AML-193 (cell line): ENCODE measurements at places on chromosomes 3 and 15.

- no peak for DNase-seq
Measured at GRCh38 chr3:154901278-154901677, 178.8 kb upstream of the MME start.

- DNase-seq, result no peak
Measured at GRCh38 chr3:58287354-58287753, 18.7 kb upstream of the RPP14 start.

GRCh38 chr3:55501905-55502304, 14.8 kb upstream of the WNT5A start:
- no peak for DNase-seq

GRCh38 chr3:98769448-98769847, 6.3 kb downstream of the ST3GAL6 start:
- peak; percentile 56 for DNase-seq

DNA sequence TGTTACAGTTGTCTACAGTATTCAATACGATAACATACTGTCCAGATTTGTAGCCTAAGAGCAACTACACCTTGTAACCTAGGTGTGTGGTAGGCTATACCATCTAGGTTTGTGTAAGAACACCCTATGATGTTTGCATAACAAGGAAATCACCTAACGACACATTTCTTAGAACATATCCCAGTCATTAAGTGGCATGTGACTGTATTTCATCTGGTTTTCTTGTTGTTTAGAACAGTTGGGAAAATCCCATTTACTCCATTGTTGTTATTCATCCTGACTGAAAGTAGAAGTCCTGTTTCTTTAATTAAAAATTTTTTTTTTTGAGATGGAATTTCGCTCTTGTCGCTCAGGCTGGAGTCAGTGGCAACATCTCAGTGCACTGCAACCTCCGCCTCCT, 31.3 kb downstream of the LRRC28 start:
- no peak for DNase-seq

DNA sequence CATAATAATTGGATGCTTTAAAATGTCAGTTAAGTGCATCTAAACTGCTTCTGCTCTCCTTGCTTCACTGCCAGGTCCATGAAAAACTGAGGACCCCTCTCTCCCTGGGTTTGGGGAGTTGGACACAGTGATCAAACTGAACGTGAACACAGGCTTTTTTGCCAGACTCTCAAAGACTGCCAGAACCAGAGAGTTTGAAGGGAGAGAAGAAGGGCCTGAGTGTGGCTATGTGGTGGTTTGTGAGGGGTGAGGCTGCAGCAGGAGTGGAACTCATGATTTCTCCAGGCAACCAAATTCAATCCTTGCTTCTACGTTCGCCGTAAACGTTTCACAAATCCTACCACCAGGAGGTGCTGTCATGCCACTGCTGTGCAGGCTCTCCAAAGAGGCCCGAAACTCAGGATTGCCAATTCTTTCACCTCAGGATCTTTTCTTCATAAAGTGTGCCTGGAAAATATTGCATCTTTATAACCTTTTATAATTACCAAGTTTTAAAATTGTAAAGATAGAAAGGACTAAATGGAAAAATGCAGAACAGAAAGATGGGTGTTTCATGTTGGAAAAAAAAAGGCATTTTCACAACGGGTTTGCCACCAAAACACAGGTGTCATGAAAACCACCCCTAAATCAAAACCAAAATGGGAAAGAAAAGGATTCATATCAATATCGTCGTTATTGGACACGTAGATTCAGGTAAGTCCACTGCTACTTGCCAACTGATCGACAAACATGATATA, 19.7 kb downstream of the TM4SF4 start:
- peak; percentile 64 for DNase-seq

- no peak for DNase-seq
Measured at GRCh38 chr15:95353512-95353911, 977.0 kb upstream of the NR2F2 start.

GRCh38 chr15:98803228-98804056, 155.1 kb downstream of the IGF1R start:
- no peak for DNase-seq

- DNase-seq, result no peak
Measured at GRCh38 chr15:52559022-52559421, 9.8 kb downstream of the ARPP19 start.

DNA sequence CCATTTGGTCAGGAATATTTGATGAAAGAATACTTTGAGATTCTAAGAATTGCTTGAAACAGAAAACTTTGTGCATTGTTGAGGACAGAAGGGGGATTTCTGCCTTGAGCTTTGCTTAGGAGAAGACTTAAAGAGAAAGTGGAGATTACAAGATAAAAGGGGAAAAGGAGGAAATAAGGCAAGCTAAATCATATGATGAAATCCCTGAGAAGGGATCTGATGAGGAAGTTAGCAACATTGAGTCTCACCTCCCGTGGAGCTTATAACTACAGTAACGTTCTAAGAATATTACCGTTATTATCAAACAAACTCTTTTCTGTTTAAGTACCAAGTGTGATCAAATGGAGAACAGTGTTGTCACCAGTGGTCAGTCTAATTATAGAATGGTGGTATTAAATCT, 414.7 kb upstream of the NAALADL2 start:
- peak; percentile 64 for DNase-seq

DNA sequence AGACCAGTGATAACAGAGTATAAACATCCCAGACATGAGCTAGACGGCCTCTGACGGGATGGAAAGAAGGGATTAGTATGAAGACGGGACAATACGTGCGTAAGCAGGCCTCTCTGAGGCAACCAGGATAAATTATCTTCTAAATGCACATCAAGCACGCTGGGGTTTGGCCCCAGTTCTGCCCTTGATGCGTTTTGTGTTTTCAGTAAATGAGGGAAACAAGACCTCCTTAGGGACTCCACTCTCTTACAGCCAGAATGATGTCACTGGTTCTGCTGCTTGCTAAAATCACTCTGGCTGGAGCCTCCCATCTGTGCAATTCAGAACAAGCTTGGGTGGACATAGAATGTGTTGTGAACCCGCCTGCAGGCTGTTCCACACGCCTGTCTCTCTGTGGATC, 156.0 kb upstream of the MCTP2 start:
- no peak for DNase-seq

DNA sequence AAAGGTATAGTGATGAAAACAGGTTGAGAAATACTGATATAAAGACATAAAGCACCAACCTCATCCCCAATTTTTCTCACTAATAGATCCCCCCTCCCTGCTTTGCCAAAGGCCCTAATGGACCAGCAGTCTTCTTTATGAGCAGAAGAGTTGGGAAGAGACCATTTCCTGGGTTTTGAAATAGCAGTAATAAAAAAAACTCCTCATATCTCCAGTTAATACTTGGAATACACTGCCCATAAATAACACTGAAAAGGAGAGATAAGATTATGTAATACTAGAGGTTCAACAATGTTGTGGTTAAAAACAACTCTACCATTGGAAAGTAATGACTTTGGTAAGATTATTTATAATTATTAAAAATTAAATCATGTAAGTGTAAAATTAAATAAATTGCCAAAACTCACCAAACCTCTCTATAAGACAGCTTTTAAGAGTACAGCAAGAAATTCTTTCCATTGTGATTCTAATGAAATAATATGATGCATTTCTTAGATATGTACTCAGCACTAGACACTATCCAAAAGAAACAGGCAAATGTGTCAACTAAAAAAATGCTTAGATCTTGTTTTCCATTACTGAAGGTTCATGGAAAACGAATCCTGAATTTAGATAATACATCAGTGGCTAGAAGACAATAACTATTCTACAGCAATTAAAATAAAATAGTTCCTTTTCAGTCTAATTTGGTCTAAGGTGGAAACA, 88.2 kb downstream of the FAIM start:
- no peak for DNase-seq

- no peak for DNase-seq
Measured at GRCh38 chr3:49023775-49024174, 1.9 kb downstream of the NDUFAF3 start.

DNA sequence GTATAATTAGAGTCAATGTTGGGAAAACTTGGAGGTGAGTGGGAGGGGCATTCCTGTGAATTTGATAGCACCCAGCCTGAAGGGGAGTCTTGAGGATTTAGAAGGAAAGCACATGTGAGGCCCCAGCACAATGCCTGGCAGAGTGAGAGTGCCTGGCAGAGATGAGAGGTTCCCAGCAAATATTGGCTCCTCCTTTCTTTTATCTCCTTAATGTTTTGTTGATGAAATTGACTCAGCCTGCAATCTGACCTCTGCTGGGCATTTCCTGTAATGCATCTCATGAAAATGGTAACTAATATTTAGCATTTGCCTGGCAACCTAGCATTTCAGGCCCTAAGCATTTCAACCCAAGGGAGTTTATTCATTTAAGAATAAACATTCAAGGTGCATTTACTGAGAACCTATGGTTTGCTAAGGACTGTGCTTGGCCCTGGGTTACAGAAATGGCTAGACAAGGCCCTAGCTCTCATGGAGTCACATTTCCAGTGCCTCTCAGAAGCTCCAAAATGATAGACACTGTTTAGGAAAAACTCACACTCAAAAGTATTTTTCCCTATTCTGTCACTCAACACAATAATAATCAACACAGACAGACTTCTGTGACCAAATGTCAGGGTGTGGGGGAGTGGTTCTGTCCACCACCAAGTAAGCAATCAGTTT, 19.0 kb downstream of the PDHB start:
- peak; percentile 82 for DNase-seq

DNA sequence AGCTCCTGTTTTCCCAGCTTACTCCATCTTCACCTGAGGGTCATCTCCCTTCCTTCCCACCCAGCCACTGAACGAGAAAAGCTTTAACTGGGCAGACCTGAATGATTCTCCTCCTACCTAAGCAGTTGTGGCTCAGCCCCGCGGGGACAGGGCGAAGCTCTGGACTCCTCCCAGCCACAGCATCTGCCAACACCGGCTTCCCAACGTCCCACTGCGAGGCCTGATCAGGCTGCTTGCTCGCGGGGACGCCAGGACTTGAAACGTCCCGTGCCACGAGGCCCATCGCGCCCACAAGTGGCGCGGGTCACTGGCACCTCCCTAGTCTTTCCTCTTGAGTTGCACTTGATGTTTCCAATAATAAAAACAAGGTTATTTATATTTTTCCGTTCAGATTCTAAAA, at the start of gene SPATA16:
SPATA16 (minus strand) TSS at position 250 of the 400 bp plus-strand sequence. CDS start 23,504 bp downstream, outside the sequence.
- no peak for DNase-seq

DNA sequence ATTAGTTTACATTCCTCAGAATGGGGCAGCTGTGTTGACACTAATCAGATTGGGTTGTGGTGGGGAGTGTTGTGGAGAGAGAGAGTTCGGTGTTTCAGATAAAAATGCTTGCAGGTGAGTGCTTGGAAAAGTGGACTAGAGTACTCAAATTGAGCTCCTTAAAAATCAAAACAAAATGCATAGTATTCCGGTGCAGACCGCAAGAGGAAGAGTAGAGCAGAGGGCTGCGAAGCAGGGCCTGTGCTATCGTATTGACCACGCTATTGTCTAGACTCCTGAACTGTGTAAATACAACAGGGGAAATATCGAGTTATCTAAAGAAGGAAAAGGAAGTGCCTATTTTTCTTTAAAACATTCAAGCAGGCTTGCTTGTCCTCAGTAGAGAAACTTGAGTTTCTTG, 159.5 kb downstream of the TP63 start:
- no peak for DNase-seq

DNA sequence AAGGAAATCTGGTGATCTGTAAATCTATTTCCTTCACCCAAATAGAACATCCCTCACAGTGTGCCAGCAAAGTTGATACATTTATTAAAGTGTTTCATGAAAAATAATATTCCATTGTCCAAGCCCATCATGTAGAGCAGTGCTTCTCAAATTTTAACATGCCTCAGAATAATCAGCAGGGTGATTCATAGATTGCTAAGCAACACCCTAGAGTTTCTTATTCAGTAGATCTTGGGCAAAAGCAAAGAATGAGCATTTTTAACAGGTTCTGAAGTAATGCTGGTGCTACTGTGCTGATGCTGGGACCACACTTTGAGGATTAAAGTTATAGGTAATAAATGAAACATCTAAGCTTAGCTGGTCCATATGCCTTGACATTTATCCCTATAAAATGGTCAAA, 210.5 kb downstream of the ZIC4 start:
- no peak for DNase-seq

DNA sequence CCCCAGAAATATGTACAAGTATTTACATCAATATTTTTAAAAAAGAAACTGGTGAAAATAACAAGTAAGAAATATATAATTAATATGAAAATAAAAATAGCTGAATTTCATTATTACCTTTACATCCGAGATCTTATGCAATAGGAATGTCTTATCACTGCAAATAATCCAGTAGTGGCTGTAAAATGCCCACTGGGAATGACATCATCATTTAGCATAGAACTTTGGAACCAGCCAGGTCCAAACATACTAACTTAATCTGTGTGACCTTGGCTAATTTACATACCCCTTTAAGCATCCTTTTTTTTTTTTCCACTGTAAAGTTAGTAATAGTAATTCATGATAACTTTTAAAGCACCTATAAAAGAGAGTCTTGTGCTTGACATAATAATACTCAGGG, 611.7 kb downstream of the ZIC1 start:
- no peak for DNase-seq

- DNase-seq, result no peak
Measured at GRCh38 chr3:179852142-179852905, 184.4 kb downstream of the PEX5L start.

GRCh38 chr3:117719316-117719926, 1009.8 kb downstream of the TUSC7 start:
- DNase-seq, result peak; percentile 61

DNA sequence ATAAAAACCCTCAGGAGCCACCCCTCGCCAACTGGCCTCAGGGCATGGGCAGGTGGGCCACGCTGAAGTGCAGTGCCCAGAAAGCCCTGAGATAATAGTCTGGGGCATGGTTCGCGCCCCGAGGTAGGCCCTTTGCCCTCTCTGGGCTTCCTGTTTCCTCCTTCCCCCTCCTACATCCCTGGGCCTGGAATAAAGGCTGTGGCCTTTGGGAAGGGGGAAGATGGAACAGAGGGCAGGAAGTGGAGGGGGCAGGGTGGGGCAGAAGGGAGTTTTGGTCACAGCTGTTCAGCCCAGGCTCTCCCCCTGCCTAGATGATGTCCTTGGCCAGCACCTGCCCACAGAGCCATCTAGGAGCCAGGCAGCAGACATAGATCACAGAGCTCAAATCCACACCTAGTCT, 11.3 kb downstream of the CSRNP1 start:
- no peak for DNase-seq

DNA sequence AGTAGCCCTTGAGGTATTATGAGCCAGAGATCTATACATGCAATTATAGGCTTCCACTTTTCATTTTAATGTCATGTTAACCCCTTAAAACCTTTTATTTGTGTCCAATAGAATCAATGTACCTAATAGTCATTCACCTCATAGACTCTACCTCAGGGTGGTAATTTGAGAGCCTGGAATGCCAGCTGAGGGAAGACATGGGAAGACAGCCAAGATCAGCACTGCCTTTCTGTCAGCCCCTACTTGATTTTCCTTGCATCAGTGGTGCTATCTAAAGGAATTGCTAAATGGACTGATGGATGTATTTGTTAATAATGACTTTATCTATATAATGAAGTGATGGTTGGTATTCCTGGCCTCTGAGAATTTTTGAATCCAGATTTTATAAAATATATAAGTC, 113.3 kb upstream of the GBE1 start:
- DNase-seq, result no peak
